HS-5 (cell line): ENCODE measurements at places on chromosomes 3 and 15.

- DNase-seq, result no peak
Measured at GRCh38 chr3:30407651-30408050, 198.8 kb upstream of the TGFBR2 start.

DNA sequence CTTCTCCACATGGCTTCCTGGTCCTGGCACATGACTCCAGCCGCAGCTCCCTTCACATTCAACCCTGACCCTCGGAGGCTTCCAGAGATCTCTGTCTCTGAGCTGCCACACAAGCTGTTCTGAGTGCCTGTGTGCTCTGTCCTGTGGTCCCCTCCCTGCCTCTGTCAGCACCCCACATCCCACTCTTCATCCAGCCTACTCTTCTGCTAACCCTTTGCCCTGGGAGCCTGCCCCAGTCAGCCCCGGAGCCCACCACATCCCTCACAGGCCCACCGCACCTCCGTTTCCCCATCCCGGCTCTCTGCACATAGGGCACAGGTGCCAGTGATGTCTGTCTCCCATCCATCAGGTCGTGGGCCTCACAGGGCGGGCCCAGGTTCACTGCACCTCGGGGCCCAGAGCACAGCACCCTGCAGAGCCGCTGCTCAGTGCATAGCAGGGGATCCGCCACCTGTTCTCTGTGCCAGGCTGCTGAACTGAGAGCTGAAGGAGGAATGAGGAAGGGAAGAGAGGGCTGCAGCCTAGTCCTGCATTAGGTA is 133.6 kb downstream of the UACA start:
- no peak for DNase-seq

GRCh38 chr3:77682162-77682561 is 642.3 kb downstream of the ROBO2 start:
- no peak for DNase-seq

DNA sequence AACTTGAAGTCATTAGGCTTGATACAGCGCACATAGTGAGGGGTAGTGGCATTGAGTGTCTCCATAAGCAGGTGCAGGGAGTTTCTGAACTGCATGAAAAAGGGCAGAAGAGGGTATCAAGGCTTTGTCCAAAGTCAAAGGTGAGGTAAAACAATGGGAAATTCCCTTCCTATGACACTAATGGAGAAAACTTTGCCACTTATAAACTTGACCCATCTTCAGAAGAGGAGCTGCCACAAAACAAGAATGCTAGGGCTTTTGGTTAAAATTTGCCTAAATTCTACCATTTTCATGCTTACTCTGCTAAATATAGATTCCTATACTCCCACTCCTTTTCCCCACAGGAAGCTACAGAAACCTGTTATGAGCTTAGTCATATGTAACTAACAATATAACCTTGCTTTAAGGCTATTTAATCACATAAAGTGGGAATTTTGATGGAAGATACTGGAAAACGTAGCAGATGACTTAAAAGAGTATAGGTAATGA is 87.5 kb upstream of the MYO5C start:
- DNase-seq, result no peak

GRCh38 chr3:184042617-184043016 is 10.2 kb upstream of the HTR3C start:
- no peak for DNase-seq

DNA sequence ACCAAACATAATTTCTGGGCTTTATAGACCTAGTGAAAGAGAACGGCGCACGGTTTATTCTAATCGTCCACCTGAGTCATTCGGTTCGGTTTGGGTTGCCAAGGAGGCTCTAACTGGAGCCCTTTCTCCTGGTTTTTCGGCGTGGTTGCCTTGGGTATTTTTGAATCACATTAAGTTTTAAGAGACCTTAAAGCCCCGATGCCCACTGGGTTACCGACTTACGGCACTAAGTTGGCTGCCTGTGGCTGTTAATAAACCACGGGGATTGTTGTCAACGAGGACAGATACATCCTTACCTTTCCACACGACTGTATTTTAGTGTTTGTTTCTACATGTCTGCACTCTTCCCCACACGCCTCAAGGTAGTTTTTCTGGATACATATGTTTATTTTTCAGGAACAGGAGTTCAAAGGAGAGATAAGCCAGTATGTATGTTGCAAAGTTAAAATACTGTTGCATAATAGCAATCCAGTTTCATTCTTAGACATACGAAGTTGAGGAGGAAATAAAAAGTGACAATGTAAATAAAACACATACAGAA is 1.2 kb upstream of the ANP32A start:
- DNase-seq, result no peak

DNA sequence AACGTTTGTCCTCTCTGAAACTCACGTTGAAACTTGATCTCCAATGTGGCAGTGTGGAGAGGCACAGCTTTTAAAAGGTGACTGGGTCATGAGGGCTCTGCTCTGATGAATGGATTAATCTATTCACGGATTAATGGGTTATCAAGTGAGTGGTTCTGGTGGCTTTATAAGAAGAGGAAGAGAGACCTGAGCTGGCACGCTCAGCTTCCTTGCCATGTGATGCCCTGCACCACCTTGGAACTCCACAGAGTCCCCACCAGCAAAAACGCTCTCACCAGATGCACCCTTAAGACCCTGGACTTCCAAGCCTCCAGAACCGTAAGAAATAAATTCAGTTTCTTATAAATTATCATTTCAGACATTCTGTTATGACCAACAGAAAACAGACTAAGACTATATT is 2.6 kb downstream of the PPP1R2 start:
- DNase-seq, result no peak

- DNase-seq, result no peak
Measured at GRCh38 chr3:129686941-129687340, 80.5 kb upstream of the PLXND1 start.

- DNase-seq, result no peak
Measured at GRCh38 chr3:16390581-16390980, 122.9 kb downstream of the RFTN1 start.

- DNase-seq, result no peak
Measured at GRCh38 chr3:134929976-134930375, 134.9 kb downstream of the EPHB1 start.

DNA sequence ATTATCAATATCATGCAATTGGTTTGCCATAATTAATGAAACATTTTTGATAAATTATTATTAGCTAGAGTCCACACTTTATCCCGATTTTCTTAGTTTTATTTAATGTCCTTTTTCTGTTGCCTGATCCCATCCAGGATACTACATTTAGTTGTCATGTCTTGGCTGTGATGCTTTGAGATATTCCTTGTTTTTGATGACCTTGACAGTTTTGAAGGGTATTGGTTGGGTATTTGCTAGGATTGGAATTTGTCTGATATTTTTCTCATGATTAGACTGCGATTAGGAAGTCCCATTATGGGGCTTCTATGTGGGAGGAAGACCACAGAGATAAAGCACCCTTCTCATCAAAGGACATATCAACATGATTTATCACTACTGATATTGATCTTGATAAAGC is 43.0 kb downstream of the CGNL1 start:
- DNase-seq, result no peak

DNA sequence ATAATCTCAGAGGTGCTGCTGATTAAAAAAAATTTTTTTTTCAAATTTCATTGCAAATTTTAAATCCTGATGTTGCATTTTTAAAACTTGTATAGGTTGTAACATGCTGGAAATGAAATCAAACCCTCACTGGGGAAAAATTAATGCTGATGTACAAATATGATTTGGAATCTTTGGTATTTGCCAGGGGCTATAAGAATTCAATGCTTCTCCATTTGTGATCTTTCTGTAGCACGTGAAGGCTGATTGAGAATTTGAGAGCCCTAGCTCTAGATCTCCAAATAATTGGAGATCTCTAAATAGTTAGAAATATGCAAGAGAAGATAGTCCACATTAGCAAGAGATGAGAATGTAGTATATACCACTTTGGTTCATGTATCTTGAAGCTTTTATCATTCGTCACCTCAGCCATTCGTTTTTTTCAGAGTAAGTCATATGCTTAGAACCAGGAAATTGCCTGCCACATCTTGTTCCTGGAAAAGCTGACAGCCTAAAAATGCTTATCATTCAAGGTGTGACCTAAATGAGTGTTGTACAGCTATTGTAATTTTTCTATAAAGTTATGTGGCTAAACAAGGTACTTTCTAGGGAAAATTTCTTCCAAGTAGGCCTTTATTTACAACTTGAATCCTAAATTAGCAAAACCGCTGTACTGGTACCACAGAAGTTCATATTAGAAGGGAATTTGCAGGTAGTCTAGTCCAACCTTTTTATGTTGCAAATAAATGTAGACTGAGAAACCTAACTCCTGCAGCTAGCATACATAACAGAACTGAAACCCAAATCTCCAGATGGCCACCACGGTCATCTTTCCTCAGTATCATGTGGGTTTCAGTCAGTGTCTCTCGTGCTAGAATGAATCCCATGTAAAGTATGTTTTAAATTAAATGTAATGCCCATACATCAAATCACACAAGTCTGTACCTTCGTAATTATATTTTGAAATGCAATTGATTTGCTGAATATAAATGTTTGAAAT is 48.5 kb downstream of the FNDC3B start:
- DNase-seq, result no peak

DNA sequence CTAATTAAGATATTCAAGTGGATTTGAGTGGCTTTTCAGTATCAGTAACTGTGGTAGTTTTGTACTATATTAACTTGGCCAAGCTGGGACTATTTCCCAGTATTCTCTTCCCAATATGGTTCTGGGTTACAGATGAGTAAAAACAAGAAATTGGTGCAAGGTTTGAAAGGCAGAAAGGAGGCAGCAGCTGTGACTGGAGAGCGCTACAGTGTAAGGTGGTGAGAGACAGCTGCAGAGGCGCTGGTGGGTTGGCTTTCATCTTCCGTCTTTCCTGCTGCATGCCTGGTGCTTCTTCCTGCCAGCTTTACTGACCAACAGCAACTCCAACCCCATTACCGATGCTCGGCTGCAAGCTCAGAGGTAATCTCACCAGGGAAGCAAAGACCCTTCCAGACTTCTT is 9.8 kb downstream of the DPH3 start:
- no peak for DNase-seq

DNA sequence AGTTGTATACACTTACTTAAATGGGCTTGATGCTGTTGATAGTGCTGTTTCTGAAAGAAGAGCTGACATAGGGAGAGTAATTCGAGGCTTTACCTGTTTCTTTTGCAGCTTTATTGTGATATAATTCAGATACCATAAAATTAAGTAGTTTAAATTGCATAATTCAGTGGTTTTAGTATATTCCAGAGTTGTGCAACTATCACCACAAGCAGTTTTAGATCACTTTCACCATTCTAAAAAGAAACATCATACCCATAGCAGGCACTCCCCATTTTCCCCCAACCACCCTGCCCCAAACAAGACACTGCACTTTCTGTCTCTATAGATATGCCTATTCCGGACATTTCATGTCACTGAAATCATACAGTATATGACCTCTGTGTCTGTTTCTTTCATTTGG is 98.5 kb downstream of the MTHFS start:
- no peak for DNase-seq

DNA sequence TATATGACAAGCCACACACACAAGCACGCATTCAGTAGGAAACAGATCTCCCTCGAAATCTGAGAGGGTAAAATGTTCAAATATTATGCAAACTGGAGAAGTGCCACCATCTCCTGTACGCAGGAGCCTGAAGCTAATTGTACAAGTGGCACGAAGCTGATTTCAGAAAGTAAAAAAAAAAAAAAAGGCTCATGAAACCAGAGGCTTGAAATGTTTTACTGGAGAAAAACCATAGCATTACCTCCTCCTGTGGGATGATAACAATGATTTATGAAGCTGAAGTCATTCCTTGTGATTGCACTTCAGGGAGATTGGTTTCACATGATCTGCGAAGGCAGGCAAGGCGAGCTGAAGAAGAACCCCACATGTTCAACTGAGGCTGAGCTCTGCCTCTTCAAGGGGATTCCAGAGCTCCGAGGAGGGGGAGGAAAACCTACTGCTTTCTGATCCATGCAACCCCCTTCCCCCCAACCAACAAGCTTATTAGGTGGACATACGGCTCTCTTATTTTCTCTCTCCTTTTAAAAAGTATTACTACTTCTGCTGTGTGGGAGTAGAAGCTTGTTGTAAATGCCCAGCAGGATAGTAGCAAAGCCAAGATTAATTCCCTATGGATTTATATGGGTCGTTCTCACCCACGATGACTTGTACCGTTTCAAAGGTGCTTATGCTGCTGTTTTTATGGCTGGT is 101.1 kb downstream of the GREM1 start:
- DNase-seq, result no peak

DNA sequence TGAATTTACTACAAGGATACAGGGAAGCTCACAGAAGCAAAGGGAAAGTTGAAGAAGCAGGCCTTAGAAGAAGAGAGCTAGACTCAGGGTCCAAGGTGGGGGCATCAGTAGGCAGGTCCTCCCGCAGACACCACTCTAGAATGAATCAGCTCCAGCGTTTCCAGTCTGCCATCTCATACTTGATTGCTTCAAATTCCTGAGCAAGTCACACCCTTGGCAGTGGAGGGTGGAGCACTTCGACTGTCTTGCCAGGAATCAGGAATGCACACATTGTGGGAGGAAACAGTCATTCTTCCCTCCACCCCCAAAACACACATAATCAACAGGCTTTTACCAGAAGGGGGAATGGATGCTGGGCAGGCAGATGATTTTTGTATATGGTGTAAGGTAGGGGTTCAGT is 78.5 kb downstream of the CHCHD6 start:
- peak; percentile 92 for DNase-seq

DNA sequence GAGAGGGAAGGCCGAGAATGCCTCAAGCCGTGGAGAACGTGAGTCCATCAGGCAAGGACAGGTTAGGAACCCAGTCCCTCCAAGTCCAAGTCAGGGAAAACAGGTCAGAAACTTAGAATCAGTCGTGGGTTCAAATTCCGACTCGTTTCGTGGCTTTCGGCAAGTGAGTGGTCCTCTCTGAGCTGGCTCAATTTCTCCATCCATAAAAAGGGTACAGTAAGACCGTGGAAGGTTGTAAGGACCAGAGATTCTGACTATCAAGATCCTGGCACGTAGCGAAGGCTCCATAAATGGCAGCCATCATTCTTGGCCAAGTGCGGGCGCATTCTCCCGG is 604 bp upstream of the MED12L start:
- DNase-seq, result no peak

GRCh38 chr15:37517191-37517895 is 417.0 kb upstream of the MEIS2 start:
- DNase-seq, result no peak

DNA sequence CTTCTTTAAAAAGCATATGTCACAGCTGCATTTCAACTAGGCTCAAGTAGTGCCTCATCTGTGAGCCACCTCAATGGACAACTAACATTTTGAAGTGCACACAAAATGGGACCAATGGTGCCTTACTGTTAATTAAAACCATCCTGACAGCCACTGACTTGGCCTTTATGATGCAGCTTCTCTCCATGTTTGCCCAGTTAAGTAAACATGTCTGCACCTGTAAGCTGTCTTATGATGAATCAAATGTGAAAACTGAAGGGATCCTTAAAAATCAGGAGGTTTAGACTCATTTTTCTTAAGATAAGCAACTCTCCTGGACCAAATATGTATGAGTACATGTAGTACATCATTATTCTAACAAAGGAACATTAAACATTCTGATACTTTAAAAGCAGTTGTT is 861.6 kb downstream of the ROBO1 start:
- no peak for DNase-seq
